Umbilical cord (tissue), 2 donors: ENCODE measurements at places on chromosomes 3 and 15. TPM values are rescaled to one million over a fixed set of nuclear protein-coding genes. Genes with fewer than 3 reads are reported as not detected.

GRCh38 chr15:42137461-42138261 lies 18.8 kb downstream of the PLA2G4F start:
- DNase-seq: peak; percentile 62

GRCh38 chr3:194097141-194097882 lies 38.6 kb upstream of the HES1 start:
- no peak for DNase-seq

DNA sequence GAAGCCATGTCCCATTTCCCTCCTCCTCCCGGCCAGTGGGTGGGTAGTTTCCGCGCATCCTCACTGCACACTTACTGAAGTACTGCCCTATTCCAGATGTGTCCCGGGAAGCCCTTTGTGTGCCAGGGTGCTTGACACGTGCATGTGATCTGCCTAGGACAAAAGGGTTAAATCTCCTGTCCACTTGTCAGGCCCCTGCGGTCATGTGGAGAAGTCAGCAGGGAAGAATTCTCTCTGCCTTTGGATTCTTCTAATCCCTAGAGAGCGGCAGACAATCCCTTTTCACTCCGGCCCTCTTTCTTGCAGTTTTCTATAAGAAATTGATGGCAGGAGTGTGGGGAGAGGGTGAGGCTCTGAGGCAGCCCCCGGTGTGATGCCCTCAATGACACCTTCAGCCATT lies 19.8 kb downstream of the ST8SIA2 start:
- no peak for DNase-seq

DNA sequence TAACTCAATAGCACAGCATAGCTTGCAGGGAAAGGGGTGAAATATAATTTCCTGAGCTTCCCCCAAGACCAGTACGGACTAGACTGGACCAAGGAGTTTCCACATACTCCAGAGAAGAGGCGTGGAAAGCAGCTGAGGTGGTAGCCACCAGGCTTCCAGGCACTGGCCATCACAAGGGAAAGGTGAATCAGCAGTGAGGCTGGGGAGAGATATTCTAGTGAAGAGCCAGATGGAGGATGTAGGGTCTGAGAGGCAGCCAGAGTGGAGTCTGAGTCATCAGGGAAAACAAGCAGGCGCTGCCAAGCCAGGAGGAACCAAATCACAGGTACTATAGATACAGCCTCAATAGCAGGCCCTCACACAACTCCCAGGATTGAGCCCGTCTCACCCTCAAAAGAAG lies 9.6 kb upstream of the RASA2 start:
- DNase-seq: no peak

The MELTF gene
- total RNA-seq: 35.2 TPM
